ENCODE measurements at places on chromosomes 2 and 18. TPM values are rescaled to one million over a fixed set of nuclear protein-coding genes. Genes with fewer than 3 reads are reported as not detected.

RTP5 gene
- total RNA-seq: not detected

TACR1 gene
- 0.18 TPM for total RNA-seq

RASGRP3 gene
- total RNA-seq: 38.3 TPM

CENPA gene
- 4.3 TPM for total RNA-seq

RAB27B gene
- 0.80 TPM for total RNA-seq

PLEK gene
- total RNA-seq: 4.4 TPM

DNA sequence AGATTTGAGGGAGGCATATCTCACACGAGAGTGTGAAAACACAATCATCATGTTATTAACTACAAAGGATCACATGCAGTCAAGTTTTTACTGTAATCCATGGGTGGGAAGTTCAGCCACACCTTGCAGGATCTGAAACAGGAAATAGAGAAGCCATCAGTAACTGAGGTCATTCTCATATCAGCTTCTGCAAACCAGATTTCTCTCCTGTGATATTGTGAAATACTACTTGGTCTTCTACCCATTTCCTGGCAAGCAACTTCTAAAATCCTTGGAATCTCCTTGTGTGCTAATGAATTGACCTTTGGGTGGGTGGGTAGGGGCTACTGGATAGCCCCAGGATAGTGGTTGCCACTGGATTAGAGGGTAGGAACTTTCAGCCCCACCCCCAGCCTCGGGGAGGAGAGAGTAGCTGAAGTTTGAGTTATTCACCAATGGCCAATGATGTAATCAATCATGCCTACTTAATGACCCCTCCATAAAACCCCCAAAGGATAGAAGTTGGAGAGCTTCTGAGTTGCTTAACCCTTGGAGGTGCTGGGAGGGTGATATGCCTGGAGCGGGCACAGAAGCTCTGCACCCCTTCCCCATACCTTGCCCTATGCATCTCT is 25.6 kb upstream of the TGIF1 start:
- H3K4me1 ChIP-seq: no peaks in the 10 kb centered on the region
- H3K27ac ChIP-seq: no peak overlapping the region
- no peaks in the 10 kb centered on the region for H3K36me3 ChIP-seq
- no peaks in the 10 kb centered on the region for H3K27me3 ChIP-seq

DNA sequence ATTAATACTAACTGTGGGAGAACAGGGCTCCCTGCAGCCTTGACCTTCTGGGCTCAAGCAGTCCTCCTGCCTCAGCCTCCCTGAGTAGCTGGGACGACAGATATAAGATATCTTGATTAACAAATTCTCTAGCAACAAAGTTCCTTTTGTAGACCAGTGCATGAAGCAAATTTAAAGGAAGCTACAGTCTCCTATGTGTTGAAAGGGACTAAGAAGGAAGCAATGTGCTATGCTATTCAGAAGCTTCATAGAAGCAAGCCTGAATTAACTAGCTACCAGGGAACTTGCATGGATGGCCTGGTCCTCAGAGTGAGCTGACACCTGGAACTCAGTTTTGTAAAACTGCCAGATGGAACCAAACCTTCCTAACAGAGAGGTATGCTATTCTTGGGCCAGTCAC is 33.2 kb downstream of the RAPH1 start:
- peaks cover 9% of the 10 kb centered on the region for H3K36me3 ChIP-seq
- H3K27me3 ChIP-seq: no peaks in the 10 kb centered on the region
- DNase-seq: peak; percentile 13
- no peak overlapping the region for H3K27ac ChIP-seq
- no peaks in the 10 kb centered on the region for H3K4me1 ChIP-seq

- no peaks in the 10 kb centered on the region for H3K27me3 ChIP-seq
- no peak for DNase-seq
- no peak overlapping the region for H3K27ac ChIP-seq
- H3K4me3 ChIP-seq: no peak overlapping the region
Measured at GRCh38 chr2:68753318-68753717, 18.7 kb downstream of the ARHGAP25 start.

DNA sequence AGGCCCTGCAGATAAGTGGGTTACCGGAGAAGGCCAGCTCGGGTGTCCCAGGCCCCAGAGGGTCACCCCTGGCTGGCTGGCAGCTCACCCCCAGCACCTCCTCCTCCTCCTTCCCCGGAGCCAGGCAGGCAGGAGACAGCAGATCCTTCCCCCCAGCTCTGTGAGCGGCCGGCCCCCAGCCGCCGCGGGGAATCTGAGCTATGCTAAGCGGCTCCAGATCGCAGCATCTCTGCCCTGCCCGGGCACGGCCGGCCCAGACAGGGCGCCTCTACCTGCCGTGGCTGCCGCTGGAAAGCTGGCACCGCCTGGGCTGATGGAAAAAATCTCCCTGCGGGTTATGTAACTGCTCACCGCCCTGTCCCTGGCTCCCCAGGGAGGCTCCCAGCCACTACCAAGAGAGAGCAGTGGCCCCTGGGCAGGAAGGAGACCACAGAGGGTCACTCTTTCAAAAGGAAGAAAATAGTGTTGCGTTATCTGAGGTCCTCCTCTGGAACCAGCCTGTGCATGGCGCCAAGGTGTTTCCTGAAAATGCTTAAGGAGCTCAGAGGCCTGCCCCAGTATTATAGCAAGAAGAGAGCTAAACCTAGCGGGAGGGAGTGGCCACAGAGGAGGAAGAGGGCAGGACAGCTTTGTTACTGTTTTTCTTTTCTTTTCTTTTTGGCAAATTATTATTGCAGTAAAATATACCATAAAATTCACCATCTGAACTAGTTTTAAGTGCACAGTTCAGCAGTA is 179.0 kb downstream of the SMAD7 start:
- H3K4me3 ChIP-seq: no peak overlapping the region
- peaks cover 15% of the 10 kb centered on the region for H3K36me3 ChIP-seq
- peak overlapping the region; percentile 62 for H3K27ac ChIP-seq
- H3K27me3 ChIP-seq: no peaks in the 10 kb centered on the region
- DNase-seq: peak; percentile 58

GRCh38 chr2:128717758-128718710 is 399.4 kb upstream of the HS6ST1 start:
- no peak overlapping the region for H3K4me3 ChIP-seq
- DNase-seq: no peak
- H3K27me3 ChIP-seq: no peaks in the 10 kb centered on the region
- no peaks in the 10 kb centered on the region for H3K4me1 ChIP-seq

- DNase-seq: no peak
- no peak overlapping the region for H3K27ac ChIP-seq
- no peak overlapping the region for H3K4me3 ChIP-seq
Measured at GRCh38 chr2:219634951-219635751, 7.7 kb downstream of the SLC4A3 start.

DNA sequence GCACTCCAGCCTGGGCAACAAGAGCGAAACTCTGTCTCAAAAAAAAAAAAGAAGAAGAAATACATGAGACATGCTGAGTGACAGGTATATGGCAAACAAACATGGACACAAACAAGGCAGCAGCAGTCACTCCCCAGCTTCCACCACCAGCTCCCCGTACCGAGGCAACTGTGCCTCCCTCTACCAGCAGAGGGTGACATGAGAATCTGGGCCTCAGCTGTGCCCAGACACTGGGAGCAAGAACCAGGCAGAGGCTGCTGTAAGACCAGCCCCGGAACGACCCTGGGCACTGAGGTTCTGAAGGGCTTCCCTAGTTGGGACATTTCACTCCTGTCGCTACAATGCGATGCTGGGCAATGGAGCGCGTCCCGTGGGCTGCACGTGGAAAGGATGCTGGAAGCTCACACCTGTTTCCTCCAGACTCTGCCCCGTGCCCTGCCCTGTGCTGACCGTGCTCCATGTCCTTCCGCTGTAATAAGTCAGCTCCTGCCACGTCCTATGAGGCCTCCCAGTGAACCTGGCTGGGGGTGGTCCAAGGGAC is 37.1 kb downstream of the BOK start:
- H3K4me3 ChIP-seq: no peak overlapping the region
- H3K36me3 ChIP-seq: peaks cover 40% of the 10 kb centered on the region
- H3K27me3 ChIP-seq: no peaks in the 10 kb centered on the region
- H3K27ac ChIP-seq: no peak overlapping the region

GRCh38 chr2:237465515-237466148 is 21.4 kb upstream of the MLPH start:
- H3K36me3 ChIP-seq: no peaks in the 10 kb centered on the region
- no peak overlapping the region for H3K4me3 ChIP-seq
- peaks cover 3% of the 10 kb centered on the region for H3K4me1 ChIP-seq
- no peak for DNase-seq
- H3K27ac ChIP-seq: peak overlapping the region; percentile 47

GRCh38 chr2:135839713-135840112 is 2.7 kb upstream of the LCT start:
- peaks cover 17% of the 10 kb centered on the region for H3K36me3 ChIP-seq
- no peaks in the 10 kb centered on the region for H3K27me3 ChIP-seq
- no peak overlapping the region for H3K4me3 ChIP-seq
- H3K27ac ChIP-seq: no peak overlapping the region

DNA sequence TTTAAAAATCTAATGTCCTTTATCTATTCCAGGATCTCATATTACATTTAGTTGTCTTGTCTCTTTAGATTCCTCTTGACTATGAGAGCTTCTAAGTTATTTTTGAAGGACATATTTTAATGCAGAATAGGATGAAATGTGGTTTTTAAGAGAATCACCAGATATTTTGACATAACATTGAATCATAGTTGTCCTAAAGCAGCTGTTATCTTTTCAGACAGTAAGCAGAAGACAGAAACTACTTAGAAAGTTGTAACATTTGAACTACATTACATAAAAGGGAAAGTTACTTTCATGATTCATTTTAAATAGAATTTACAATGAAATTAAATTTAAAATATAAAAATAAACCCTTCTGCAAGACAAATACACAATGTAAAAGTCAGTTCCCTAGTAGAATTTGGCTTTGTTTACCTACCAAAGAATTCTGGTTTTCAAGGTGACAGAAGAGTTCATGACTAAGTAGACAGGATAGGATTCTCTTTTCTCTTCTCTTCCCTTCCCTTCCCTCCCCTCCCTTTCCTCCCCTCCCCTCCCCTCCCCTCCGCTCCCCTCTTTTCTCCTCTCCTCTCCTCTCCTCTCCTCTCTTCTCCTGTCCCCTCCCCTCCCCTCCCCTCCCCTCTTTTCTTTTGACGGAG is 186.0 kb downstream of the DIS3L2 start:
- no peaks in the 10 kb centered on the region for H3K36me3 ChIP-seq
- no peak overlapping the region for H3K4me3 ChIP-seq
- no peaks in the 10 kb centered on the region for H3K4me1 ChIP-seq
- no peak for DNase-seq
- no peaks in the 10 kb centered on the region for H3K27me3 ChIP-seq

- no peaks in the 10 kb centered on the region for H3K27me3 ChIP-seq
- H3K4me3 ChIP-seq: no peak overlapping the region
- DNase-seq: peak; percentile 81
- peaks cover 3% of the 10 kb centered on the region for H3K4me1 ChIP-seq
Measured at GRCh38 chr2:108330979-108331378, 42.3 kb downstream of the SULT1C2 start.

- no peaks in the 10 kb centered on the region for H3K27me3 ChIP-seq
- no peak for DNase-seq
- H3K27ac ChIP-seq: no peak overlapping the region
- no peak overlapping the region for H3K4me3 ChIP-seq
Measured at GRCh38 chr18:27839141-27839540, 337.8 kb downstream of the CDH2 start.

DNA sequence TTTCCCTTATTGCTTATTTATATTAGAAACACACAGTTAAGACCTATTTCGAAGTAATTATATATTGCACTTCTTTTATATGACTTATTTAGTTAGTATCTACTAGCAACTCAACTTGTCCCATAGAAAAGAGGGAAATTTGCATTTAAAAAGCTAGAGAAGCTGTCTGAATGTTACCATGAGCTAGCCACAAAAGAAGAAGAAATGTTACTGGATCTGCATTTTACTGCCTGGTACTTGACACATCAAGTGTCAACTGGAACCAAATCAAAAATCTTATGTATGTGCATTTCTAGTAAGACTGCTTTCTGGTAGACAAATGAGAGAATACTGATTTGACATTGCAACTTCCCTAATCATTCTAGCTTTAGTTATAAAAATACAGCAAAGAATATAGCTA is 424.6 kb upstream of the VRK2 start:
- H3K36me3 ChIP-seq: no peaks in the 10 kb centered on the region
- no peaks in the 10 kb centered on the region for H3K27me3 ChIP-seq
- no peak overlapping the region for H3K27ac ChIP-seq
- H3K4me1 ChIP-seq: no peaks in the 10 kb centered on the region
- no peak for DNase-seq

DNA sequence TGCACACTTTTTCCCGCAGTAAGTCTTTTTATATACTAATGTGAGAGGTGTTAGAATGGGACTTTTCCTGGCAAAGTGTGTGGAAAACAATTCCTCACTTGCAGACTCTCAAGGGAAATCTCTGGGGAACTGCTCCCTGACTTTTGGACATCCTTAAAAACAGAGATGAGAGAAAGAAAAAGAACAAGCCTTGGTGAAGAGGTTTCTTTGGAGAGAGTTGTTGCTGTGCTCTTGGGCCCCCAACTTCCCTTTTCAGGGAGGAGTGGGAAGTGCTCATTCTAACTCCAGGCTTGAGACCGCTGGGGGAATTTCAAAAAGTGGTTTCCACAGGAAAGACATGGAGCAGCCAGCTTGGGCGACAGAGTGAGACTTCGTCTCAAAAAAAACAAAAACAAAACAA is 142.6 kb upstream of the SPRED2 start:
- H3K4me1 ChIP-seq: peaks cover 4% of the 10 kb centered on the region
- no peaks in the 10 kb centered on the region for H3K36me3 ChIP-seq
- peak overlapping the region; percentile 51 for H3K27ac ChIP-seq
- H3K4me3 ChIP-seq: no peak overlapping the region
- peaks cover 5% of the 10 kb centered on the region for H3K27me3 ChIP-seq

Measured in muscle of leg (tissue), 16 donors.